ENCODE measurements at places on chromosomes 5 and 9.

DNA sequence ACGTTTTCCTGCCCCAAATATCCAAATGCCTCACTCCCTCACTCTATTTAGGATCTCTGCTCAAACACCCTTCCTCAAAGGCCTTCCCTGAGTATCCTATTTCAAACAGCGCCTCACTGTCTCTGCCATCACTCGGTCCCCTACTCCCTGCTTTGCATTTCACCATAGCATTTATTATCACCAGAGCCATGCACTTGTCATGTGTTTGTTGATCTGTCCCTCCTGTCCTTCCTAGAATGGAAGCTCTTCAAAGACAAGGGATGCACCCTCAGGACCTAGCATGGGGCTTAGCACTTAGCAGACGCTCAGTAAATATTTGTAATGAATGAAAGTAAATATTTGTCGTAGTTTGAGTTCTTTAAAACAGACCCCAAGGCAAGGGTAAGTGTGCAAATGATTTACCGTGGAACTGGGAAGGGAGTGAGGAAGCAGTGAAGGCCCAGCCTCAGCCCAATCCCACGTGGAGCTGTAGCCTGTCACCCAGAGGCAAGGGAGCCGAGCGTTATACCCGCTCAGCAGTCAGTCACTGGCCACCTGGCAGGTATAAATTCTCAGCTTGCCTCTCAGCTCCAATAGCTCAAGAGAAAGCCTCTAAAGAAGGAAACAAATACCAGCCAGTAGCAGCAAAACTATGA lies 97.7 kb upstream of the KIF2A start:
- no peak for DNase-seq

DNA sequence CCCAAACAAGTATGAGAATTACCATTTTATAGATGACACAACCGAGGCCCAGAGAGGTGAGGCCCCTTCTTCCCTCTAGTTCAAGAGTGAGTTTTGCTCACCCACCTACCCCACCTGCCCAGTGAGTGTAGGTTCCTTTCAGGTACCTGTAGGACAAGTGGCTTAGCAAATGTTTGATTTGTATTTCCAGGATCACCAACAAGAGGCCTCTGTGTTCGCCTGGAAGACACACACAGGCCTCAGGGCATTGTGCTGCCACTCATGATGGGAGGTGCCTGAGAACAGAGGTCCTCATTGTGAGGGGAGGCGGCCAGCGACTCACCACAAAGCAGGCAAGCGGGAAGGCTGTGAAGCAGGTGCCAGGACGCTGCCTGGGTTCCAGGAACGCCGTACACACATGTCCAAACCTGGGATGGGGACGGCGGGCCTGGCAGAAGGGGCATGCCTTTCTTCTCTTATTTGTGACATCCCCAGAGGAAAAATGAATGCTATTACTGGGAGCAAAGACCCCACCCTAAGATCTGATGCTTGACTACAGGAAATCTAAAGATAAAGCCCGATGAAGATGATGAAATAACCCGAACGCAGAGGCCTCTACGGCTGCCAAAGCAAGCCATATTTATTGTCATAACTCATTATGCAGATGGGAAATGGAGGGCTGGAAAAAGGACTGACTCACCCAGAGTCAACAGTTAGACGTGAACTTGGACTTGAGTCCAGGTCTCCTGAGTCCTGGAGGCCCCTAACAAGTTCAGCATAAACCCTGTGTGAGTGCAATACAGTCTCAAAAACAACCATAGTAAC lies 60.2 kb upstream of the SLC25A51 start:
- peak; percentile 87 for DNase-seq

DNA sequence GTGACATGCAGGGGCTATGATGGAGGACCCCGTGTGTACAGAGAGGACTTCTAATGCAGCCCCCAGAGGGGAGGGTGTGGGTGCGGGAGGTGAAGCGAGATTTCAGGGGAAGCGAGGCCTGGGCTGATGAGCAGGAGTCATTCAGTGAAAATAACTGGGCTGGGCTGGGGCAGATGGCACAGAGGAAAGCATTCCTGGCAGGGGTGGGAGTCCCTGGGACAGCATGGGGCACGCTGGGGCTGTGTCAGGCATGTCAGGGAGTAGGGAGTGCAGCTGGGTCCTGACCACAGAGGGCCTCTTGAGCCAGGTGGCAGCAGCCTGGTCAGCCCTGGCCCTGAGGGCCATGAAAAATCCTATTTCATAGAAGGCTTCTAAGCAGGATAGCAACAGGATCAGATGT lies 36.6 kb downstream of the COL15A1 start:
- no peak for DNase-seq

- DNase-seq: no peak
These were observed 96.2 kb upstream of the NMUR2 start for GRCh38 chr5:152501294-152501693.

DNA sequence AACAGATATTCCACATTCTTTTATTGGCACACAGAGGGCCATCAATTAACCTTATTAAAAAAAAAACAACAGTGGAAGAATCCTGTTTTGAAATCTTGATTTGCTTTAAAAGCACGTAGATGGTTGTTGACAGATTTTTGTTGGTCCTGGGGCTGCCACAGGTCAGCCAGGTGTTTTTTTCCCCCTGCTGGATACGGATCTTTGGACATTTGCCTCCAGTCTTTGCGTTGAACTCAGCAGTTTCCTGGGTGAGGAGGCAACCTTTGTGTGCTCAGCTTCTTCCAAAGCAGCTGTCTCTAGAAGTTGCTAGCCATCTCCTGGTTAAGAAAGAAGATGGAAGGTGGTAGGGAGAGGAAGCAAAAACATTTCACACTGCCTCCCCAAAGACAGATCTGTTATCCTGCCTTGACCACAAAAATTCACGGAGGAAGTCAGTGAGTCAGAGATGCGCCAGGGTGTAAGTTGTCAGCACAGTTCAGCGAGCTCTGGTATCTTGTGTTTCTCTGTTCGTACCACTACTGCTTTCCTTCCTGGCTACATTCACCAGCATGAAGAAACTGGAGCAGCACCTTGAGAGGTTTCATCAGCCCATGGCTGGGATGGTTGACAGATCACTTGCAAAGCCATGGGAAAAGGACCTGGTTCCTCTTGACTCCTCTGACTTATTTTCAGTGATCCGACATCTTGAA lies 207.3 kb downstream of the ARHGAP26 start:
- DNase-seq: peak; percentile 97

GRCh38 chr9:35680331-35681105 lies 6.8 kb downstream of the CA9 start:
- DNase-seq: no peak

GRCh38 chr9:33264003-33264472 lies 470 bp downstream of the BAG1 start:
- DNase-seq: peak; percentile 11

GRCh38 chr5:121870489-121870888 lies 18.8 kb downstream of the FTMT start:
- DNase-seq: peak; percentile 3

GRCh38 chr9:114065304-114065703 lies 12.8 kb downstream of the AMBP start:
- DNase-seq: no peak

DNA sequence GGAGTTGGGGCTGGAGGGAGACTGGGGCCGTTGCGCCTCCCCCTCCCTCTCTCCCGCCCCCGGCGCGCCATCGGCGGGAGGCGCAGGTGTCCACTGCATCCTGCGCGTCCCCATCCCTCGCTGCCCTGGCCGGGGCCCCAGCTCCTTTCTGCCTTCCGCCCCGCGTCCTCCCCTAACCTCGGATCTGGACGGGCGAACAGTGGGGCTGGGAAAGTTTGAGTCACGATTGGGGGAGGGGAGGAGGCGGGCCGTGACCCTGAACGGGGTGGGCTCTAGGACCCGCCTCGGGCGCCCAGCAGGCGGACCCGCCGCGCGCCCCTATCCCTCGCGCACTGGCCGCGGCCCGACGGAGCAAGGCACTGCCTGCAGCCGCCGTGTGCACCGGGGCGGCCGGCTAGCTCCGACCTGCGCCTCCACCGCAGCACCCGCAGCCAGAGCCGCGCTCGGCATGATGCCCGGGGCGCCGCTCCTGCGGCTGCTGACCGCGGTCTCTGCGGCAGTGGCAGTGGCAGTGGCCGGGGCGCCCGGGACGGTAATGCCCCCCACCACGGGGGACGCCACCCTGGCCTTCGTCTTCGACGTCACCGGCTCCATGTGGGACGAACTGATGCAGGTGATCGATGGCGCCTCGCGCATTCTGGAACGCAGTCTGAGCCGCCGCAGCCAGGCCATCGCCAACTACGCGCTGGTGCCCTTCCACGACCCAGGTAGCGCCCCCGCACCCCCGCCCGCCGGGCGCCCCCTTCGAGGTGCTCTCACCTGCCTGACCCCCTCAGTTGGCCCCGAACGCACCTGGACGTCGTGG lies at the start of gene HMCN2:
TSS of gene HMCN2 (plus strand) at position 330 of the 805 bp plus-strand sequence. CDS start at position 449, 119 bp downstream.
- DNase-seq: no peak

- DNase-seq: no peak
These were observed 673.4 kb downstream of the DTWD2 start for GRCh38 chr5:118314931-118315330.

DNA sequence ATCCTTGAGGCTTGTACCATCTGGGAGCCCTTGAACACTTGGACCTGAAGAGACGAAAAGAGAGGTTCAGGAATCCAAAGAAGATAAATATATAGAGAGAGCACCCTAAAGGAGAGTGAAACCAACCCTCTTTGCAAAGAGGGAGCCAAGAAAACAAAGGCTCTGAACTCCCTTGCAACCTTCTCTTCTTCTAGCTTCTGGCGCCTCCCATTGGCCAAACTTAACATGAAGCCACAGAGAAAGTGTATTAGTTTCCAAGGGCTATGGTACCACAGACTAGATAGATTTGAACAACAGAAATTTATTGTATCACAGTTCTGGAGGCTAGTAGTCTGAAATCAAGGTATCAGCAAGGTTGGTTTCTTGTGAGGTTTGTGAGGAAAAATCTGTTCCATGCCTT lies 175.1 kb downstream of the HCN1 start:
- DNase-seq: peak; percentile 75

- DNase-seq: no peak
These were observed 44.1 kb downstream of the GAS1 start for GRCh38 chr9:86902991-86903733.

DNA sequence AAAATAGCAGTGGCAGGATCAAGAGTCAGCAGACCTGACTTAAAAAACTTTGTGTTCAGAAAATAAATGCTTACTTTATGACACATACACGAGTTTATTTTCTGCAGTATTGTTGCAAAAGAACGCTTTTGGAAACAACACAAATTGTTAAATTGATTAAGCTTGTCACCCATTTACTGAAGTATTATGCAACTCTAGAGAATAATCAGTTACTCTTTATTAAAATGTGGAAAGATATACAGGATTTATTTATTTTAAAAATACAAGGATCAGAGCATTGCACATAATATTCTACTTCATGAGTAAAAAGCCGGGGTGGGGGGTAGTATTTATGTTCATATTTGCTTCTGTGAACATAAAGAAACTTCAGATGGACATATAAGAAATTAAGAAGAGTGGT lies 20.0 kb downstream of the FYB1 start:
- DNase-seq: no peak

GRCh38 chr5:57219386-57219785 lies 45.5 kb downstream of the GPBP1 start:
- no peak for DNase-seq

DNA sequence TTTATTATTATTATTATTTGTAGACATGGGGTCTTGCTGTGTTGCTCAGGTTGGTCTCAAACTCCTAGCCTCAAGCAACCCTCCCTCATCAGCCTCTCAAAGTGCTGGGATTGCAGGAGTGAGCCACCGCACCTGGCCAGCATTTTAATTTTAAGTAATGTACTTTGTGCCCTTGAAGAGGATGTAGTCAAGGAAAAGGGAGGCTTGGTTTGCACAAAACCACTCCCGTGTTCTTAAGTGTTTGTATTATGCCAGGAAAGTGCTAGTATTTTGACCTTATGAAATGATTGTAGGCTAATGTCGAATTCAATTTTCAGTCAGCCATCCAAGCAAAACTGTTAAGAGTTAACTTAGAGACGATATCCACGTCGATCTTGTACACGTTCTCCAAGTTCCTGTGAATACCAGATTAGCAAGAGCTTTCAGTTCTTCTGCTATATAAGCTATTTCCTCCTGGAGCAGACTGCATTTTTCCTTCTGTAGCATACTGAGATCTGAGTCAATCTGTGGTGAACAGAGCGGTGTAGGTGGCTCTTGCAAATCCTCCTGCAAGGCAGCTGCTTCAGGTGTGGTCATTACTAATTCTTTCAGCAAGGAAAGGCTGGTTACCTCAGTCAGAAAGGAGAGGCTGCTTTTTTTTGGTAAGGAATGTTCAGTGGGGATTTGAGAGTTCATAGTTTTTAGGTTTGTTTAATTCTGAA lies 23.7 kb downstream of the CCDC171 start:
- no peak for DNase-seq

- no peak for DNase-seq
These were observed 96.2 kb downstream of the OLFM1 start for GRCh38 chr9:135183528-135184180.

All from HT1080 (cell line).